ENCODE measurements at places on chromosomes 4 and X.
A peak's percentile ranks its signal among the peaks of the same experiment; 100 is the strongest.

- peak; percentile 98 for DNase-seq
Observed at GRCh38 chr4:181952478-181952877, 290.7 kb upstream of the TENM3 start.

DNA sequence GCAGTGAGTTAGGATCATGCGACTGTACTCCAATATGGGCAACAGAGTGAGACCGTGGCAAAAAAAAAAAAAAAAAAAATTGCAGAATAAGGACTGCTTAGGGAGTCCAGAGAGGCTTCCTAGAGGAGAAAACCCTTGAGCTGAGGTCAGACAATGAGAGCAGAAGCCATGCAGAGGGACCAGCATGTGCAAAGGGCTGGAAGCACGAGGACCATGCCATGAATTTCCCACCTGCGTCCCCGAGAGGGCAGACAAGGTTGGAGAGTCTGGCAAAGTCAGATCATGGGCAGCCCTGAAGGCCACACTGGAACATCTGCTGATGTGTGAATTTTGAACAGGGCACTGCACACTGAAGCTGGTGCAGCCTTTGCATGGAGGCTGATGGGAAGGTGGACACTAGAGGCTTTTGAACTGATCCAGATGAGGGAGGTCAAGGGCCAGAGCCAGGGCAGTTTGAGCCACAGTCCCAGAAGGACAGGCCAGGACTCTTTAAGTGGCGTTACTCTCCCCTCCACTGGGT is 6.5 kb upstream of the JAKMIP1 start:
- DNase-seq = no peak

- DNase-seq = no peak
Observed at GRCh38 chr4:140579278-140579677, 10.5 kb upstream of the UCP1 start.

DNA sequence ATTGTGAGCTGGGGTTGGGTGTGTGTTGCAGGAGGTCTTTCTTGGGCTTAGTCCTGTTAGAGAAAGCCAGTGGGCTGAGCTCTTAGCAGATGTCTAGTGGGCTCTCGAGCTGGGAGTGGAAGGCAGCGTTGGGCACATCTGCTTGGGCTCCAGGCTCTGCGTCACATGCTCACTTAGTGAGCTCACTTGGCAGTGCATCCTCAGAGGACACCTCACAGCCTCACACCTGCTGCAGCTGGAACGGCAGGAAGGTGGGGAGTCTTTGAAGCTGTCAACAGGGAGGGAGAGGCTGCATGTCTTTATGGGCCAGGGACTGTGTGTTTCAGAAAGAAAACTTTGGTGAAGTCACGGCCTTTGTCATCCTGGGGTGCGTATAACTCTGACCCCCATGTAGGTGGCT is 82.2 kb downstream of the PSAPL1 start:
- DNase-seq = no peak

GRCh38 chrX:40895246-40895645 is 159.9 kb upstream of the MED14 start:
- DNase-seq = no peak

DNA sequence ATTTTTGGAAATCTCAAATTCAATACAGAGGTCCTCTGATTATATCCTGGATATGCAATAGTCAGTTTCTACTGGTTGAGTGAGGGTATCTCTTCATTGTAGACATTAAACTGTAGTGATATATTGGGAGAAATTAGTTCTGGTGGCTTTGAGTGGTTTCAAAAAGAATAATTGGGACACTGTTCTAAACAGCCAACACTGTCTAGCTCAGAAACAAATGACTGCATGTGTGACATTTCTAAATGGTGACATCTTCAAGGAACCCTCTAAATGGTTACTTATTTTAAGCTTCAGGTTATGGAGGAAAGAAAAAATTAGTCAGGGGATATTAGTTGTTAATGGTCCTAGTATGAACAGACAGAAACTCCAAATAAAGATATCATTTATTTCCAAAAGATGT is 186.2 kb downstream of the LARP7 start:
- no peak for DNase-seq

- DNase-seq = no peak
Observed at GRCh38 chr4:104559502-104559901, 64.8 kb upstream of the CXXC4 start.

- DNase-seq = no peak
Observed at GRCh38 chrX:8565729-8566128, 101.1 kb downstream of the VCX3B start.

DNA sequence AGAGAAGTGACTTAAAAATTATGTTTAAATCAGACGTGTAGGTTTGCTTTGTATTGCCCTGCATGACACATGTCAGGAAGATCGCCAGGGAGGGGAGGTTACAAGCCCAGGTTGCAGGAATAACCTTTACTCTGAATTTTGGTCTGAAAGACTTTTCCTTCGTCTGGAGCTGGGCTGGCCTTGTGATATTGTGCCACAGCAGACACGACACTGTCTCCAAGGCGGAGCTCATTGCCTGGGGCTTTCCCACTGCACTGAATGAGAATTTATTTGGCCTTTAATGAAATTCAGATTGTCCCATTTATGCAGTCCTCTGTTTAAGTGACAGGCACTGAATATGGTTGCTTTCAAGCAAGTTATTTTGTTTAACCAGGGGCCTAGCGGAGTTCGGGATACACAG is 45.1 kb downstream of the RHOH start:
- no peak for DNase-seq

- DNase-seq = peak; percentile 36
Observed at GRCh38 chr4:88818631-88819470, 121.2 kb upstream of the NAP1L5 start.

GRCh38 chr4:83855044-83855443 is 319.1 kb downstream of the GPAT3 start:
- DNase-seq = peak; percentile 96

DNA sequence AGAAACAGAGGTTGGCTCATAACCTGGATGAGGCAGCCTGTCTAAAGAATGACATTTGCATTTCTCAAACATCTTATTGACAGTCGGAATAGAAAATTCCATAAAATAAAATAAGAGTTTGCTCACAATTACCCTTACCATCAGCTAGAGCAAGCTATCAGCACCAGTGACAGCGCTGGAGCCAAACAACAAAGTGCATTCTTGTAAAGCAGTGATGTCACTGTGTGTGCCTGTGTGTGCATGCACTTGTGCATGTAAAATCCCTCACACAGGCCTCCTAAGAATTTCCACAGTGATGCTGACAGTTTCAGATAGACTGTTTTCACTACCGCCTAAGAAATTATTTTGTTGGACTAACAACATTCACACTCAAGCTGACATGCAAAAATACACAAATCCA is 77.6 kb downstream of the EVC2 start:
- no peak for DNase-seq

- no peak for DNase-seq
Observed at GRCh38 chrX:53379747-53380146, 42.7 kb downstream of the SMC1A start.

DNA sequence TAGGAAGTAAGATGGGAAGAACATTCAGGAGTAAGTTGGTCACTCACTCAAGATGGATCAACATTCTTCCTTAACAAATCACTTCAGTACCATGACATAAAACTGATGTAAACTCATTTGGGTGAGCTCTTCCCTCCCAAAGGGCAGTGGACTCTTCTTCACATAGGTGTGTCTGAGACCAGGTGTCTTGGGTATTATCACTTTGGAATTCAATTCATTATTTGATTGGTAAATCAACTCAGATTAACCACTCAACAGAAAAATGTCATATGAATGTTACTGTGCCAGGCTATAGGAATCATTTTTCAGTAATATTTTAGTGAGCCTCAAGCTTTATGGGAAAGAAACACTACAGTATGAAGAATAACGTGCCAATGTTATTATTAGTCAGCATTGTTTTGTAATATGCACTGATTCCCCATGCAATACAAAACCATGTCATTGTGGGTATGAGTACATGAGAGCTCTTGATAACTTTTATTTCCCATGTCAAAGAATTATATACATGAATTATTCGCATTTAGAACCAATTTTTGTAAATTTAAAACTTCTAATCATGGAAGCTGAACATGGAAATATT is 58.6 kb upstream of the ETNPPL start:
- peak; percentile 56 for DNase-seq

DNA sequence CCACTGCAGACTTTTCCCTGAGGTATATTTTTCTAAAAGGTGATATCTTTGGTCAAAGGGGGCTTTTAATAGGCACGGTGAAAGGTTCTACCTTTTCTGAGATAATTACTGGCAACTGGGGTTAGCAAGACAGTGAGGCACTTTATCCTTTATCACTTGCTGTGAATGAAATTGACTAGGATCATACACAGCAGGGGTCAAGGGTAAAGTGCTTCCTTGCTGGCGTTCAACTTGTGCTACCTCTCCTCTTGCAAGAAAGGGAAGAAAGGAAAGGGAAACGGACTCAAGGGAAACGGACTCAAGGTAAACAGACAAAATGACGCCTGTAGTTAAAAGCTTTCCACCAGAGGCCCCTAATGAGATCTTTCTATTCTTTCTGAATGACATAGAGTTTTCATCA is 78.6 kb upstream of the RAPGEF2 start:
- DNase-seq = no peak

- DNase-seq = peak; percentile 51
Observed at GRCh38 chr4:38046727-38047489, 86.7 kb downstream of the PTTG2 start.

DNA sequence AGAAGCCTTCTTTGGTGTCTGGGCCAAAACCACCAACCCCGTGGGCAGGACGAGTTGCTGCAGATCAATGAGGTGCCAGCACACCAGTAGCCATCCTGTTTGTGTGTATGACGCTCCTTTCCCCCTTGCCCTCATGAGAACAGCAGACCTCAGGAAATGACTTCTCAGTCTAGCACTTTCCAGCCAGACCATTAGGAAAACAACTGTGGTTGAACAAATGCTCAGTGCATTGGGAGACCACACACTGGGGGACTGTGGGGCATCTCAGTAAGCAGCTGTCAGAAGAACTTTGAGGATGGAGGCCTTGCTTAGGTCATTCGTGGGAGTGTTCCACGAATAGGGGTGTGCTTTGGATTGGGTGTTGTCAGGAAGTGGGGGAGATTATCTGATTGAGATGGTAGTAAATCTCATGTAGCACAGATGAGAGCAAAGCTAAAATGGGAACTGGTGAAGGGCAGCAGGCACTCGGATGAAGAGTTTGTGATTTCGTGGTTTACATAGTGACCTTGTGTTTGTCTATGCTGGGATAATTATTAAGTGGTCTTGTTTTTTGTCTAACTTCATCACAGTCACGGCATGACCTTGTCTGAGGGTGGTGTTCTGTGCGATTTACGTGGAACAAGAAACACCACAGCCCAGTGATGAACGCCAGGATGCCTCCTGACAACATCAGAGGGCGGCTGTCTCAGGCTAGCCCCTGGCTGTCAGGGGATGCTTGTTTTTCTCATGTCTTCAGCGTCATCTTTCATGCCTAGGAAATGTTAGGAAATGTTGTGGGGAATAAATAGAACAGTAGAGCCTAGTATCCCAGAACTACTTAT is 70.1 kb downstream of the USP46 start:
- DNase-seq = peak; percentile 78

DNA sequence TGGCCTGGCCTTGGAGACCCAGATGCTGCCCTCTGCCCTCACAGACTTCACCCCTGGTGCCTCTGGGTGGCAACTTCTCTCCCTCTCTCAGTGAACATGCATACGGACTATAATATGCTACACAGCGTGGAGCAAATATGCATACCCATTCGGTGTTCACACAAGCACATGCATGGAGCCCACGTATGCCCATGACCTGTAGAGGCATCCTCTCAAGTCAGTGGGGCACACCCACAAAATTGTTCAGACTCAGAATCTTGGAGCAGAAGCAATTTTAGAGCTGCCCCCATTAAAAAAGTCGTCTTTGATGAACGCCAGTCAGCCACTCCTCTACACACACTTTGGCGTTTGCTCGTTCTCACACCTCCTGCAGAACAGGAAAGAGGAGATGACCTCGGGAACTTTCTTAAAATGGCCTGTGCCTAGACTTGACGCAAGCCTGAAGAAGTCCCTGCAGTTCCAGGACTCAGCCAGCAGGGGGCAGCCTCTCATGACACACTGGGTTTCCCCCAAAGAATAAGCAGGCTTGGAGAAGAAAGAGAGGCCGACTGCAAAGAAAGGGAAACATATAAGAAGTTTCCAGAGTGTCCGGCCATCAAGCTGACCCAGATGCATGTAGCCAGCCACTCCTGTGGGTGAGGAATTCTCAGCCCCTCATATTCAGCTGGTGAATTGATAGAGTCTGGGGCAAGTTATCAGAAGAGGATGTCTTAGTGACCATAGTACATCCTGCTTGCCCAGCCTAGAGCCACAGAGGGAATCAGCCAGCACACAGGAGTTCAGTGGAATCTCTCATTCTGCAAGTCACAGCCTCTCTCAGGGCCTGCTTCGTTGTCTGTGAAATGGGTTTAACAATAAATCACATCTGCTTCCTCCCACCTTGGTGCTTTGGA is 17.3 kb downstream of the APLN start:
- peak; percentile 47 for DNase-seq

- peak; percentile 9 for DNase-seq
Observed at GRCh38 chr4:145177906-145178538, 2.4 kb downstream of the OTUD4 start.

DNA sequence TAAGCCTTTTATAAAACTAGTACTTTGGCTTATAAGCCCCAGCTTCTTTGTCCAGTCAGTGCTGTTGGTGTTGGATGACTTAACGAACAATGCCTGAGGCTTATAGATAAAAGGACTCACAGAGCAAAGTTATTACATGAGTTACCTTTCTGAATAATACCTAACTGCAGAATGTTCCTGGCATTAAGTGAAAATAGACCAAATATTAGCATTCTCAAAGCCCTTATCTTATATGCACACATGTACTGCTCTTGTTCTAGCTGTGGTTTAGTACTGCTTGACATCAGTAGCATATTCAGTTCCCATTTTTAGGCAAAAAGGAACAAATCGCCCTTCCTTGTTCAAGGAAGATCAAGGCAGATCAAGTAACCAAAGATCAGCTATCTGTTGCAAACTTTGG is 131.6 kb downstream of the ZNF330 start:
- no peak for DNase-seq

GRCh38 chrX:57329008-57329407 is 42.5 kb downstream of the FAAH2 start:
- no peak for DNase-seq

DNA sequence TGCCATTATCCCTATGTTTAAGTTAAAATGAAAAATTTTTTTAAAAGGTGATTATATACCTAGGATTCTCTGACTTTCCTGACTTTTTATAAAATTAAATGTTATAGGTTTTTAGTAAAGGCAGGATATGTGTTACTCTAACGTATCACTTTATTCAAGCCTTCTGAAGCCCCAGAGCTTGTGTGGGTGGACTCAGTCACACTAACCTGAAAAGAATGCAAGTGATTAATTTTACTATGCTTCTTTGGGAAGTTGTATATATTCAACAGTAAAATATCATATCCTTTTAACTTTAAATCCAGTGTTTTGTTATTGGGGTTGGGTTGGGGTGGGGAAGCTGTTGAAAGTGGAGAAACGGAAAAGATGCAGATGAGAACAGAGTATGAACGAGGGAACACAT is 22.8 kb downstream of the PDLIM3 start:
- DNase-seq = peak; percentile 55

GRCh38 chr4:116499-116898 is 7.8 kb upstream of the ZNF718 start:
- no peak for DNase-seq
